ENCODE measurements at places on chromosomes 5 and 9.

GRCh38 chr5:146952168-146952567 lies 73.6 kb upstream of the PPP2R2B start:
- DNase-seq: no peak

DNA sequence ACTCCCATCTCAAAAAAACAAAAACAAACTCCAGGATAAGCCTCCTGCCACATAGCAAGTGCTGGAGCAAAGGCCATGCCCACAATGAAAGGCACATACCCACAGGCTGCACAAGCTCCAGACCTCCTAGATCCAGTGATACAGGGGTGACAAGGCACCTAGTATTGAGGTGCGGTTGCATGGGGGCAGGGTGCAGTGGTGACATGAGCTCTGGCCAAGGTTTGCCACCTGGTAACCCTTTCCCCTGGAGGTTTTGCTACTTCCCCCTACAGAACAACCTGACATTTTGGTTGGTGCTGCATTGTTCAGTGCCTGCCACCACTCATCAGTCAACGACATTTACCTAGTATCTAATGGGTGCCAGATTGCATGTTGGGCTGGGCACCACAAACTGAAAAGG lies 14.5 kb downstream of the CDKN2AIPNL start:
- DNase-seq: no peak

DNA sequence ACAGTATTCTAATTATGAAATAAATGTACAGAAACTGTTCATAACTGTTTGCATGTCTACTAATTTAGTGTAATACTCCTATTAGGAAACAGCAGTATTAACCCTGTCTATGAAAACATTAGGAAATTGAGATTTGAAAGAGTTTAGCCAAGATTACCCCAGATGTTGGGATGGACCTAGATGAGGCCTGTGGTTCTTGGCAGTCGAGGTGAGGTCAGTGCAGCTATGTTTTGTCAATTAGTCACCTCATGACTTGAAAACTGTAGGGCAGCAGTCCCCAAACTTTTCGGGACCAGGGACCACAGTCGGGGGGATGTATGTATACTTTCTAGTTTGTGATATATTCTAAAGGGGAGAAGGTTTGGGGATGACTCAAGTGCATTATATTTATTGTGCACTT lies 4.7 kb downstream of the LNPEP start:
- DNase-seq: no peak

DNA sequence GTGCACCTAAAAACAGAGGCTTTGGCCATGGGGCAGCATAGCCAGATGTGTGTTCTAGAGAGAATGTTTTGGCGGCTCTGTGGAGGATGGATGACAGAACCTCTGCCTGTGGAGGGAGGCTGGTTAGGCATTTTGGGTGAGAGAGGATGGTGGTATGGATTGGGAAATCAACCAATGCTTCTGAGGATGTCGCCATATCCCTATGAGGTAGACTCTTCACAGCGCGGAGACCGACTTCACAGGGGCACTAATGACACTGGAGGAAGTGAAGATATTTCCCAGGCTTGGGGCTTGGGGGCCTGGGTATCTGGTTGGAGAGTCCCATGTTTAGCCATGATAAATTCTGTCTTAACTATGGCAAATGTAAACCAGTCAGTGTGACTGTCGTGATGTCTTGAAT lies 140.6 kb upstream of the KLF4 start:
- no peak for DNase-seq

DNA sequence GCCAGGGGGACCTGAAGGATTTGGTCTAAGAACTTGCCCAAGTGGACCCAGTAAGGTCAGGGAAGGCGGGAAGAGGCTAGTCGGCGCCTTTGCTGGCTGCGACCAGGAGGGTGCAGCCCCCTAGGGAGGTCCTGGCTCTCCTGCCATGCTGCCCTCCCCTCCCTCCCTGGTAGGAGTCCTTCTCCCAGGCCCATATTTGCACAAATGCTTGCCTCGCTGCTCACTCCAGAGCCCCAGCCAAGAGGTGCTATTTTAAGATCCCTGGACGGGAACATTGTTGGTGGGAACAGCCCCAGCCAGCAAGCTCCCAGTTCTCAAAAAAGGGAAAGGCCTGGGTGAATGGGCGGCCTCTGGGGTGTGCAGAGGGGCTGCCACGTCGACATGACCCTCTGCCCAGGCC lies 4.3 kb upstream of the IL17B start:
- no peak for DNase-seq

Measured in Calu3 (cell line).